GM23248 (cell line): ENCODE measurements at places on chromosomes 2 and 18. TPM values are rescaled to one million over a fixed set of nuclear protein-coding genes. Genes with fewer than 3 reads are reported as not detected.

DNA sequence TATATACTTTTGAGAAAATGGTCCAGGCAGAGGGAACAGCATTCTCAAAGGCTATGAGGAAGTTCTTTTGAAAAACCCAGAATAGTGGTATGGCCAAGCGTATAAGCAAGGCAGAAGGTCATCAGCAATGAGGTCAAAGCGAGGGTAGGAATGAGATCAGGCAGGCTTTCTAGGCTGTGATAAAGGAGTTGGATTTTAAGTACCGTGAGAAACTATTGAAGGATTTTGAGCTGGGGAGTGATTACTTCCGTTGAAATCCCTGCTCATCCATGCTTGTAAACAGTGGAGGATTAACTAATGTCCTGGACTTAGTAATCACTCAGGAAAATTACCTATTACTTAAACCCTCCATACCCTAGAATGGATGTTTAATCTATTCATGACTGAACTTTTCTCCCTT is 50.2 kb downstream of the EMILIN2 start:
- no peaks in the 10 kb centered on the region for H3K36me3 ChIP-seq
- H3K4me1 ChIP-seq = peaks cover 25% of the 10 kb centered on the region
- DNase-seq = no peak
- no peak overlapping the region for H3K4me3 ChIP-seq
- H3K27me3 ChIP-seq = no peaks in the 10 kb centered on the region

Gene ATP6V1B1
- not detected in 2 replicates for total RNA-seq

DNA sequence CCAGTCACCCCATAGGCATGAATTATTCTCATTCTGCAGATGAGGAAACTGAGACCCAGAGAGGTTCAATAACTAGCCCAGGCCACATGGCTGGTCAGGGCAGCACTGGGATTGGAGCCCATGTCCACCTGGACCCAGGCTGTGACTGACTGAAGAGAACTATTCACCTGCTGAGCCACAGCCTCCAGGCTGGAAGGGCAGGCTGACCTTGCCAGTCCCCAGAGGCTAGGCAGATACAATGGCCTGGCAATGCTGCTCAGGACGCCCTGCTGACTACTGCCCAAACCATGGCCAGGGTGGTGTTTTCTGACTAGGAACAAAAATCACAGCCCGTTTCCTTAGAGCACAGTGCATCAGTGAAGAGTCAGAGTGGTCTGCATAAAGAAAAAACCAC is 36.8 kb downstream of the HS6ST1 start:
- no peak overlapping the region for H3K27ac ChIP-seq
- H3K27me3 ChIP-seq = no peaks in the 10 kb centered on the region
- no peaks in the 10 kb centered on the region for H3K4me1 ChIP-seq
- no peak overlapping the region for H3K4me3 ChIP-seq
- H3K36me3 ChIP-seq = no peaks in the 10 kb centered on the region

Gene ATP6V1C2
- total RNA-seq = not detected in 2 replicates

DNA sequence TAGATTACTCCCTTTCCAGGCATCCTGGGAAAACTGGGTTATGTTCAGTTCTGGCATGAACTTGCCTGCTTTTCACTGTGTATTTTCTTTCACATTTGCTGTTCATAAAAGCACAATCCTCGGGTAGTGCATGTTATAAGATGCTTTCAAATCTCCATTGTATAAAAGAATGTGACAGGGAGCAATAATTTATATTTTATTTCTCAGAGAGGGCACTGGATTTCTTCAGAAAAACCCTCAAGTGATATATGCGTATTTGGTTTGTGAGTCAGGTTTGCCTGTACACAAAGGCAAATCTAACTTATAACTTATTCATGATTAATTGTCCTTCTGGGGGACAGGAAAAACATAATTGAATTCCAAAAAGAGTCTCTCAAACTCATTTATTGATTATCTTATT is 440.7 kb upstream of the MMADHC start:
- H3K4me3 ChIP-seq = no peak overlapping the region
- H3K36me3 ChIP-seq = no peaks in the 10 kb centered on the region
- H3K4me1 ChIP-seq = no peaks in the 10 kb centered on the region
- H3K27ac ChIP-seq = no peak overlapping the region
- H3K27me3 ChIP-seq = no peaks in the 10 kb centered on the region

DNA sequence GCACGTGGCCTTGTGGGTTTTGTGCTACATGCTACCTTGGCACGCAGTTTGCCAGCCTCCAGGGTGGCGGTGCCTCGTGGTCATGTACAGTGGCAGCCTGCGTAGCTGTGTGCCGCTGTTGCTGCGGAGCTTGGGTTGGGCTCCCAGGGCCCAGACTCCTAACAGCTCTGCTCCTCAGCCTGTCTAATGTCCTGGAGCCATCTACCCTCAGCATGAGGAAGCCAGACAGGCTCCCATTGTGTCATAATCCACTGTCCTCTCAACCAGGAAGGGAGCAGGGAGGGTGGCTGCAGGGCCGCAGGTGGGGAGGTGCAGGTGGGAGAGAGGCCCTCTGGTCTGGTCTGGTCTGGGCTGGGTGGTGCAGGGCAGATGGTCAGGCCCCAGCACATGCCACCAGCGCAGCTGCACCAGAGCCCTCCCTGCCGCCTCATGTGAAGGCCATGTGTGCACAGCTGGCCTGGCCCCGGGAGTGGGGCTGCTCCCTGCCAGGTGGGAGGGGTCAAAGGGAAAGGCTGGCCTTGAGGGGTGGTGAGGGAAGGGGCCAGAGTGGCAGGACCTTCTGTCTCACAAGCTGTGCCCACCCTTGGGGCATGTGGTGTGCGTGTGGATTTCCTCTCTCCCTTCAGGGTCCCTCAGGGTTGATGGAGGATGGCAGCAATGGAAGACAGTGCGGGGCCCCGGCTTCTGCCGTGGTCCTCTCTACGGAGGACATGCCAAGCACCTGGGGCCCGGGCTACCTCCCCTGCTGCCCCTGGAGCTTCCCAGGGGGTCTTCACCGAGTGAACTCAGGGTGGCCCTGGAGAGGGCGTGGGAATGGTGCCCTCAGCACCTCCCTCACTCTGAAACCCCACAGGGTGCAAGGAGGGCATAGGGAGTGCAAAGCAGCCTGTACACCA is 4.8 kb downstream of the ATOH8 start:
- DNase-seq = peak; percentile 58
- no peaks in the 10 kb centered on the region for H3K27me3 ChIP-seq
- H3K36me3 ChIP-seq = no peaks in the 10 kb centered on the region
- H3K27ac ChIP-seq = peak overlapping the region; percentile 13; the same call in 1 of the 2 replicates

DNA sequence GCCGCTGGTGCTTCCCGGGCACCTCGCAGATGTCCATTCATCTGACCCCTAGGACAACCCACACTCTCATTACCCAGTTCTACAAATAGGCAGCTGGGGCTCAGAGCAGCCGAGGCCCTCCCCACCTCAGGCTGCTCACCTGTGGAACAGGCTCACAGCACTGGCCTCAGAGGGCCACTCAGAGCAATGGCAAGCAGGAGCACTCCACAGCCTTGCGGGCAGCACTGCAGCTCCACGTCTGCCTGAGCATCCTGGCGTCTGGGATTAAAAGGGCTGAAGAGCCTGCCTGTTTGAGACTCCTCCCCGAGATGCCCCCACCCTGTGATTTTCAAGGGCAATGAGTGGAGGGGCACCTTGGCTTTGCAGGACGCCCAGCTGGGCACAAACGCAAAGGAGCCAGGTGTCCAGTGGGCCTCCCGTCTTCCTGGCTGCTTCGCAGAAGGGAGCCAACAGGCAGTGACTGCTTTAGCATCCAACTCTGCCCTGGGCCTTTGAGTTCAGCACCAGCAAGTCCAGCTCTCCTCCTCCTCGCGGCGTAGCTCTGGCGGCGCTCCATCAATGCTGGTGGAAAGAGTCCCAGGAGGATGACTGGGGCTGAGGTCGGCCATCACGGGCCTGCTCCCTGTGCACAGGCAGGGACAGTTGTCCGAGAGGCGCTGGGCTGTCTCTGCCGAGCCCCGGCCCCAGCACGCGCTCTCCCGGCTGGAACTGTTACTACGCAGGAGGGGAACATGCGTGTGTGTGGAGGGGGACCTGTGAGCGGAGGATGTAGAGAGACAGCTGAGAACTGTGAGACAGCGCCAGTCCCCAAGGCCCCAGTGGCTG is 297.2 kb downstream of the NDUFA10 start:
- no peak for DNase-seq
- H3K4me1 ChIP-seq = no peaks in the 10 kb centered on the region
- H3K4me3 ChIP-seq = no peak overlapping the region
- no peak overlapping the region for H3K27ac ChIP-seq
- H3K36me3 ChIP-seq = no peaks in the 10 kb centered on the region

DNA sequence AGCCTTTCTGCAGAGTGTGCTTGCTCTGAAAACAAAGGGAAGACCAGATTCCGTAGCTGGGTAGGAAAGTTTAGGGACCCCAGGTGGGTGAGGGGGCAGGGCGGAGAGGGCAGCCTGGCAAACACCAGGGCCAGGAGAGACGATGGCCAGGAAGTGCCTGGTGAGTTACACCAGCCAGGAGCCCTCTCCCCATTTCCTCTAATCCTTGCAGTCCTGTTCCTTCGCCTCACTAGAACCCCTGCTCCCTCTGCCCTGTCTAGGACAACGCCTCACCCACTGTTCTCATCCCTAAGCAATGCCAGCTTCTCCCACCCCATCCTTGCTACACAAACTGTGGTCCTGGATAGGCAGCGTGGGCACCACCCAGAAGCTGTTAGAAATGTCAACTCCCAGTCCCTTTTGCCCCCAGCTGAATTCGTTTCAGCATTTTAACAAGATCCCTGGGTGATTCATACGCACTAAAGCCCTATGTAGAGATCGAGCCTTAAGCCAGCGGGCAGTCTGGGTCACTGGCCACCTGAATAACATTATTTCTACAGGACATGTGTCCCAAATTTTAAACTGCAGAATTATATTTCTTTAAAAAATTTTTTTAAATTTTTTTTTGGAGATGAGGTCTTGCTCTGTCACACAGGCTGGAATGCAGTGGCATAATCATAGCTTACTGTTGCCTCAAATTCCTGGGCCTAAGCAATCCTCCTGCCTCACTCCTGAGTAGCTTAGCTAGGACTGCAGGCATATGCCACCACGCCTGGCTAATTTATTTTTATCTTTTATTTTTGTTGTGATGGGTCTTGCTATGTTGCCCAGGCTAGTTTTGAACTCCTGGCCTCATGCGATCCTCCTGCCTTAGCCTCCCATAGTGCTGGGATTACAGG is 10.9 kb downstream of the WIPF1 start:
- H3K4me1 ChIP-seq = peaks cover 34% of the 10 kb centered on the region
- H3K36me3 ChIP-seq = peaks cover 12% of the 10 kb centered on the region; the same call in 1 of the 2 replicates
- peak; percentile 82 for DNase-seq
- H3K27me3 ChIP-seq = no peaks in the 10 kb centered on the region

Gene DNAJC5G
- not detected in 2 replicates for total RNA-seq

DNA sequence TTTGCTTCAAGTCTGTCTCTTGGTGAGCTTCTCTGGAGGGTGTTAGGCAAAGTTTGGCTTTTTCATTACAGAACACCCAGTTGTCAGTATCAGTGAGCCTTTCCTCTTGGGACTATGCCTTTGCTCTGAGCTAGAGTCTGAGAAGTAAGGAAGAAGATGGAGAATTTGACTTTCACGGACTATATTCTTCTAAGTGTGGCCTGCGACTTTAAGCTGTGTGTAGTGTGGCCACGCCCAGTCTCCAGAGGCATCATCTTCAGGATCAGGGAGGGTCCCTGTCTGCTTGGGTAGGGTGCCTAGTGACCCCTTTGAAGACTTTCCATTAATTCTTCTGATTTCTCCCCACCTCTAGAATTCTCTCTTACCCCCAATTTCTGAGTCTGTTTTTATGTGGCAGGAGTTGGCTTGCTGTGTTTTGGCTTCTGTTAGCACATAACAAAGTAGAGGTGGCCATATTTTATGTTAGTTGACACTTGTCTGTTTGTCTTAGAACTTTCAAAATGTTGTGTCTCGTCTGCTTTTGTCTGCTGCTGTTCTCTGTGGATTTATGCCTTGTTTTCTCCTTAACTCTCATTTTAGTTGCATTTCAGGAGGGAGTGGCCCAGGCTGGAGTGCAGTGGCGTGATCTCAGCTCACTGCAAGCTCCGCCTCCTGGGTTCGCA is 8.6 kb downstream of the PLEKHB2 start:
- peaks cover 8% of the 10 kb centered on the region; the same call in 1 of the 2 replicates for H3K4me1 ChIP-seq
- no peaks in the 10 kb centered on the region for H3K27me3 ChIP-seq
- DNase-seq = no peak
- no peak overlapping the region for H3K27ac ChIP-seq

Gene SPP2
- not detected in 2 replicates for total RNA-seq

DNA sequence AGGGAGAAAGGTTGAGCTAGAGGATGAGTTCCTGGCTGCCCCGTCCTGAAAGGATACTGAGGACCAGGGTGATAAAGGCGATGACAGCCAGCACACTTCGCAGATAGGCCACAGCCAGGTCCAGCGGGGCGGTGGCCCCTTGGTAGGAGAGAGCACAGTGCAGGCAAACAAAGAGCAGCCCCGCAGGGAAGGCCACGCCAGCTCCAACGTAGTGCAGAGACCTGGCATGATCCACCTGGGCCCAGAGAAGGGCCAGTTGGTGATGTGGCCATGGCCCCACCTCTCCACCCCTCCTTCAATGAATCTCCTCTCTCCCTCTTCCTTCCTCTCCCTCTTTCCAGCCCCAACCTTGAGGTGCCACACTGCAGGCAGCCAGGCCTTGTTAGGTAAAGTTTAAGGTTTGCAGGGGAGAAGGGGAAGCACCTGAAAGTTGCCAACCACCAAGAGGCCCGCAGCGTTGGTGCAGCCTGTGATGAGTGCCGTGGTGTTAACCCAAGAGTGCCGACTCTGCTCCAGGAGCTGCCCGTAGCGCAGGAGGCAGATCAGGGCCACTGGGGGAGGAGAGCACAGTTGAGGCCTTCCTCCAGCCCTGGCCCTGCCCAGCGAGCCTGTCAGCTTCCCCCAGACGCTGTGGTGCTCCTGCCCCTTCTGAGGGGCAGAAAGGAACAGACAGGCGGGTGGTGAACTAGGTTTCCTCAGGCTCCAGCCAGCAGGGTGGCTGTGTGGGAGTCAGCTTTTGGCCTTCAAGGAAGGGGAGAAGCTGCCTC is 2.8 kb downstream of the TMEM150A start:
- H3K27ac ChIP-seq = no peak overlapping the region
- H3K4me3 ChIP-seq = no peak overlapping the region
- H3K27me3 ChIP-seq = no peaks in the 10 kb centered on the region
- no peak for DNase-seq
- peaks cover 8% of the 10 kb centered on the region; the same call in 1 of the 2 replicates for H3K36me3 ChIP-seq

GRCh38 chr18:26526966-26527234 is 21.5 kb downstream of the KCTD1 start:
- DNase-seq = no peak
- no peak overlapping the region for H3K4me3 ChIP-seq
- H3K36me3 ChIP-seq = no peaks in the 10 kb centered on the region
- no peak overlapping the region for H3K27ac ChIP-seq

Gene RAD51AP2
- total RNA-seq = not detected in 2 replicates

DNA sequence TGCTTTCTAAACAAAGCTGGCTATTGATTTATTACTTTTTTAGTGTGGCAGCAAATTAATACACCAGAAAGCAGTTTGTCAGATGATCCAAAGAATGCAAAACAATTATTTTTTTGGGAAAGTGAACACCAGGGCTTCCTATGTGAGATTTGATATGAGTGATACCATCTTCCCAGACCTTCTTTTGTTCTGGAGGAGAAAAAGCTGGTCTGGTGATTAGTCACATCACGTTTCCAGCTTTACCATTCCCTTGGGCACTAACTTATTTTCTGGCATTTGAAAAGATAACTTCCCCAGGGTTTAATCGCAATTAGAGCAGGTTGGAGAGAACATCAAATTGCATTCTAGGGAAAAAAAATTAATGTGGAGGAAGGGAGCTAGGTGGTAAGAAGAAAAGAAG is 182.9 kb upstream of the TANK start:
- H3K4me3 ChIP-seq = no peak overlapping the region
- H3K27me3 ChIP-seq = no peaks in the 10 kb centered on the region
- H3K36me3 ChIP-seq = no peaks in the 10 kb centered on the region
- H3K4me1 ChIP-seq = no peaks in the 10 kb centered on the region
- DNase-seq = peak; percentile 24
